ENCODE measurements at places on chromosomes 13 and 19. TPM values are rescaled to one million over a fixed set of nuclear protein-coding genes. Genes with fewer than 3 reads are reported as not detected.

DNA sequence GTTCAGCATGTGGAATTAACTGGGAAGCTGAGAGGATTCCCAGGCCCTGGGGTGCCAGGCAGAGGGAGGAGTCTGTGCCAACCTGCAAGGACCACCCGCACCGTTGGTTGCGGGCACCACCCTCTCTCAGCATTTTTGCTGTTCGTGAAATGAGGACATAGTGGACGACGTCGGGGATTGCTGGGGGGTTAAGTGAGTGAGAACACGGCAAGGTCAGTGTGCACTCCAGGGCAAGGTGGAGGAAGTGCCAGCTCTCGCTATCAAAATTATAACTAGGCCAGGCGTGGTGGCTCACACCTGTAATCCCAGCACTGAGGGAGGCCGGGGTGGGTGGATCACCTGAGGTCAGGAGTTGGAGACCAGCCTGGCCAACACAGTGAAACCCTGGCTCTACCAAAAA is 2.2 kb downstream of the FXYD3 start:
- H3K4me1 ChIP-seq: peaks cover 8% of the 10 kb centered on the region
- no peak overlapping the region for H3K27ac ChIP-seq
- no peaks in the 10 kb centered on the region for H3K36me3 ChIP-seq
- no peaks in the 10 kb centered on the region for H3K27me3 ChIP-seq

DNA sequence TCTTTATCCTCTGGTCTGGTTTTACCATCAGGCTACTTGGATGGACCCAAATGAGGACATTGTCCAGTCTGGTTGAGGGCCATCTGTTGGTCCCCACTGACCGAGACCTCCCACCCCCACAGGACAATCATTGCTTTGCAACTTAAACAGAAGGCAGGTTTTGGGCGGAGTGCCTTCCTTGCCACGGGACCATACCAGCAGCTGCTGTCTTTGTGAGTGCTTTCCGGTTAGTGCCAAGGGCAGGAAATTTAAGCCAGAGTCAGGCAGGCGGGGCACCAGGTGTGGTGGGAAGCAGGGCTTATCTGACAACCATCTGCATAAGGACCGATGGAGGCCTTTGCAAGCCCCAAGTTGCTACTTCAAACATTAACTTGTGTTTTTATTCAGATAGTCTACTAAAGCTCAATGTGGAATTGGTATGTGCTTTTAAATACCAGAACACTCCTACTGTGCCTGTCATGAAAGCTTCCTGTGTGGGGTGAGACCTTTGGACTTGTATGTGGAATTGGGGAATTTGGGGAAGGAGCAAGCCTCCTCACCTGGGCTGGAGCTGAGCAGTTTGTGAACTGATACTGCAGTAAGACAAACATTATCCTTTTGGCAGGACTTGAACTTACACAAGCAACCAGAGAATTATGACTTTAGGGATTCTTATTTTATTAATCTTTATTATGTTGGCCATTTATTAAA is 39.3 kb upstream of the UBE2L5 start:
- H3K4me1 ChIP-seq: no peaks in the 10 kb centered on the region
- H3K36me3 ChIP-seq: no peaks in the 10 kb centered on the region
- H3K27me3 ChIP-seq: no peaks in the 10 kb centered on the region
- no peak for DNase-seq
- H3K27ac ChIP-seq: no peak overlapping the region
- no peak overlapping the region for H3K4me3 ChIP-seq

The RCBTB1 gene
- 20.9 TPM for total RNA-seq

The RDH8 gene
- total RNA-seq: not detected

The ZNF776 gene
- 11.0 TPM for total RNA-seq

The CNFN gene
- 0.81 TPM for total RNA-seq

The CFAP97D2 gene
- total RNA-seq: not detected

The MBD3L3 gene
- total RNA-seq: not detected

The CLEC4G gene
- total RNA-seq: 3.8 TPM

DNA sequence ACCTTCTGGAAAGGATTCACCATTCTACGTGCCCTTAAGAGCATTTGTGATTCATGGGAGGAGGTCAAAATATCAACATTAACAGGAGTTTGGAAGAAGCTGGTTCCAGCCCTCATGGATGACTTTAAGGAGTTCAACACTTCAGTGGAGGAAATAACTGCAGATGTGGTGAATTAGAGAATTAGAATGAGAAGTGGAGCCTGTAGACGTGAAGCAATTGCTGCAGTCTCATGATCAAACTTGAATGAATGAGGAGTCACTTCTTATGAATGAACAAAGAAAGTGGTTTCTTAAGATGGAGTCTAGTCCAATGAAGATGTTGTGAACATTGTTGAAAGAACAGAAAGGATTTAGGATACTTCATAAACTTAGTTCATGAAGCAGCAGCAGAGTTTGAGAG is 129.1 kb downstream of the TNFRSF19 start:
- no peak overlapping the region for H3K27ac ChIP-seq
- H3K36me3 ChIP-seq: no peaks in the 10 kb centered on the region
- H3K4me1 ChIP-seq: peaks cover 26% of the 10 kb centered on the region
- DNase-seq: no peak
